Fibroblast of lung (primary cell): ENCODE measurements at places on chromosomes 5 and 9. TPM values are rescaled to one million over a fixed set of nuclear protein-coding genes. Genes with fewer than 3 reads are reported as not detected.

The SELENOP gene
- total RNA-seq, result 677 and 809 TPM in 2 replicates

The UGCG gene
- 90.7 and 143 TPM in 2 replicates for total RNA-seq

The CCDC183 gene
- total RNA-seq, result 0.99 and 1.0 TPM in 2 replicates

The HNRNPAB gene
- 23.1 and 30.8 TPM in 2 replicates for total RNA-seq

The TMC1 gene
- total RNA-seq, result 0.33 TPM in 1 of 2 replicates, not detected in the other

The IL9 gene
- total RNA-seq, result not detected in 2 replicates

The MYO10 gene
- total RNA-seq, result 82.2 and 95.5 TPM in 2 replicates

The KCNV2 gene
- not detected in 2 replicates for total RNA-seq
